ENCODE measurements at places on chromosomes 4 and X. TPM values are rescaled to one million over a fixed set of nuclear protein-coding genes. Genes with fewer than 3 reads are reported as not detected.

- no peaks in the 10 kb centered on the region for H3K36me3 ChIP-seq
- peaks cover 4% of the 10 kb centered on the region for H3K4me1 ChIP-seq
- DNase-seq, result no peak
- H3K27me3 ChIP-seq, result no peaks in the 10 kb centered on the region
- H3K4me3 ChIP-seq, result no peak overlapping the region
- no peak overlapping the region for H3K27ac ChIP-seq
Measured at GRCh38 chrX:150766351-150767044, 73.3 kb downstream of the MTMR1 start.

The FGFBP2 gene
- total RNA-seq, result 2.9 TPM

The GLRA3 gene
- not detected for total RNA-seq

The NAA11 gene
- not detected for total RNA-seq

- H3K36me3 ChIP-seq, result no peaks in the 10 kb centered on the region
- H3K4me1 ChIP-seq, result no peaks in the 10 kb centered on the region
- no peaks in the 10 kb centered on the region for H3K27me3 ChIP-seq
Measured at GRCh38 chr4:56082829-56083228, 134.1 kb downstream of the CEP135 start.

The SMIM31 gene
- not detected for total RNA-seq

DNA sequence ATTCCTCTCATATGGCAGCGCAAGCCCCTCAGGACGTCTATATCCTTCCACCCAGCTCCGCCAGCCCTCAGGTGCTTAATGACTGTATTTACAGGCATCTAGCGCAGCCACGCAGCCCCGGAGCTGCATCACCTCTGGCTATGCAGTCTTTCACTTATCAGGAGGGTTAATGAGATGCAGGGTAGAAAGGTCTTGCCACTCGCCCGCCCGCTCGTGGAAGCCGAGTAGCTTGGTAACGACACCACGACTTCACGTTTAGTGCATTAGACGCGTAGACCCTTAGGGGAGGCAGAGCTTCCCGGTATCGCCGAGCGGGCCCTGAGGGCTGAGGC is 1.5 kb upstream of the SLC16A2 start:
- DNase-seq, result no peak
- no peaks in the 10 kb centered on the region for H3K36me3 ChIP-seq
- peak overlapping the region; percentile 92 for H3K27ac ChIP-seq
- peaks cover 10% of the 10 kb centered on the region for H3K4me1 ChIP-seq
- no peaks in the 10 kb centered on the region for H3K27me3 ChIP-seq
- peak overlapping the region; percentile 44 for H3K4me3 ChIP-seq

DNA sequence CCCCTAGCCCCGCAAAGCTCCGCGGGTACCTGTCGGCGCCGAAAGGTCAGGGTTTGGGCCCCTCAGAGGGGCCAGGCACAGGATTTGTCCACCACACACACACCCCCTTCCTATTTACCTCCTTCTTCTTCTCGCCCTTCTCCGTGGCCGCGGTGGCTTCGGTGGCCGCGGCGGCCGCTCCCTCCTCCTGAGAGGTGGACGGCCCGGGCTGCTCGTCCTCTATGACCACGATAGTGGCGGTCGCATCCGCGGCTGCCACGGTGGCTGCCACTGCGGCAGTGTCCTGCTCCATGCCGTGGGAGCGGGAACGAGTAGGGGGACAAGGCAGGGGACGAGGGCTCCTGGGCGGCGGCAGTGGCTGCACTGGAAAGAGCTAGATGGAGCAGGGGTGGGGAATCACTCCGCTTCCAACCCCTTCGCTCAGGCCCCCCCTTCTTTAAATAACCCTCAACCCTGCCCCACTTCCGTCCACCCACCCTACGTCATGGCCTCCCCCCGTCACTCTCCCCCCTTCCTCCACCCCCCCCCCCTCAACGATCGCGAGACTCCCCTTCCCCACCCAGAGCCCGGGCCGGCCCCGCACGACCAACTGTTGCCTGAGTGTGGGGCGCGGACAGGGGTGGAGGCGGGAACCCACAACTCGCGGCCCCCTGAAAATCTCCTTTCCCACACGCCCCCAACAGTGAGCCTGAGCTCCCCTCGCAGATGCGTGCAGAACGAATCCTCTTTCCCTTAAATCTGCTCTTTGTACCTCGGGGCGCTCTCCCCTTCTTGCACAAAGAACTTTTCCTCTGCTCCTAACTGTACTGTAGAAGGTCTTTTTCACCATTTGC is at the start of gene SMARCA1:
Gene SMARCA1, minus strand, starts transcription at position 412 of the 833 bp plus-strand sequence. Its CDS starts 120 bp downstream, at position 292.
- no peaks in the 10 kb centered on the region for H3K27me3 ChIP-seq
- H3K4me3 ChIP-seq, result peak within 1 kb of the TSS; percentile 66
- no peak for DNase-seq
- peak within 1 kb of the TSS; percentile 79 for H3K27ac ChIP-seq
- H3K4me1 ChIP-seq, result no peaks in the 10 kb centered on the region
- H3K36me3 ChIP-seq, result no peaks in the 10 kb centered on the region

The ZMAT1 gene
- total RNA-seq, result 8.3 TPM

- H3K27ac ChIP-seq, result no peak overlapping the region
- H3K4me3 ChIP-seq, result no peak overlapping the region
Measured at GRCh38 chr4:139188648-139189416, 11.8 kb upstream of the ELF2 start.

The MAGEB17 gene
- total RNA-seq, result not detected

The TLR1 gene
- 10.3 TPM for total RNA-seq

The SPANXB1 gene
- total RNA-seq, result not detected

The DNAAF6 gene
- total RNA-seq, result not detected

The RNF175 gene
- total RNA-seq, result 2.2 TPM

- peaks cover 3% of the 10 kb centered on the region for H3K36me3 ChIP-seq
- peaks cover 17% of the 10 kb centered on the region for H3K4me1 ChIP-seq
- H3K27ac ChIP-seq, result no peak overlapping the region
- no peak overlapping the region for H3K4me3 ChIP-seq
Measured at GRCh38 chr4:13478707-13479106, 5.4 kb downstream of the RAB28 start.

The ZRSR2 gene
- total RNA-seq, result 12.5 TPM

- DNase-seq, result no peak
- no peaks in the 10 kb centered on the region for H3K4me1 ChIP-seq
- H3K36me3 ChIP-seq, result no peaks in the 10 kb centered on the region
- no peak overlapping the region for H3K4me3 ChIP-seq
- no peaks in the 10 kb centered on the region for H3K27me3 ChIP-seq
Measured at GRCh38 chrX:130216320-130216719, 44.6 kb downstream of the RAB33A start.

DNA sequence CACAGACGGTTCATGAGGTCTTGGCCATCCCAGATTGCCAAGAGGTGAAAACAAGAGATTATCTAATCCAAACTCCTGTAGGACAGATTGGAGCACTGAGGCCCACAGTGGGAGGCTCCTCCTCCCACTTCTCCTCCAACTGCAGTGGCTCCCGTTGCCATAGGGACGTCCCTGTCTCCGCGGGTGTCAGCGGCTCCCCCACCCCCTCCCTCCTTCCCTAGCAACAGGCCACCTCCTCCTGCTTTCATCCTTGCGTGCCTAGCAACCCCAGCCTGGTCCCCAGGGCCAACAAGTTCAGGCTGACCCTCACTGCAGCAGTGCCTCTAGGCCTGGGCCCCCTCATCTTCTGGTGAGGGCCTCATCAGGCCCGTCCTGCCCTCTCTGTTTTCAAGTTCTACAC is 6.8 kb upstream of the IQSEC2 start:
- no peaks in the 10 kb centered on the region for H3K27me3 ChIP-seq
- H3K4me1 ChIP-seq, result peaks cover 39% of the 10 kb centered on the region
- no peaks in the 10 kb centered on the region for H3K36me3 ChIP-seq
- peak overlapping the region; percentile 55 for H3K27ac ChIP-seq

GRCh38 chrX:18674788-18675735 is 3.2 kb upstream of the RS1 start:
- no peaks in the 10 kb centered on the region for H3K27me3 ChIP-seq
- no peaks in the 10 kb centered on the region for H3K4me1 ChIP-seq
- H3K4me3 ChIP-seq, result peak overlapping the region; percentile 51
- H3K27ac ChIP-seq, result peak overlapping the region; percentile 71
- DNase-seq, result no peak
- H3K36me3 ChIP-seq, result no peaks in the 10 kb centered on the region

DNA sequence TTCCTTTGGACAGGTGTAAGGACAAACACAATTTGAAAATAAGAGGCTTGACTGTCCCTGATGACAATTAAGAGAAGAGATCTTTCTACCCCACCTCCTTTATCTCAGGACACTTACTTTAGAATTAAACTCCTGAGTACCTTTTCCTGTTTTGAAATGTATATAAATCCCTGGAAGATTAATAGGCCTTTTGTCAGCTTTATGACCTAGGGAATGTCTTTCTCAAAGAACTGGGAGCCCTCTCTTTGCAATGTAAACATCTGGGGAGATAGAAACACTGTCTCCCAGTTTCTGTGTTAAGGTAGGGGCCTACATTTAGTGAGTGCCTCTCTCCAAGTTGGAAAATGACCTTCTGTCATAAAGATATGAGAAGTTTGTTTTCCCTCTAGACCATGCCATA is 31.7 kb downstream of the AGA start:
- no peaks in the 10 kb centered on the region for H3K36me3 ChIP-seq
- no peak overlapping the region for H3K27ac ChIP-seq
- no peaks in the 10 kb centered on the region for H3K4me1 ChIP-seq
- H3K27me3 ChIP-seq, result no peaks in the 10 kb centered on the region
- DNase-seq, result no peak
- no peak overlapping the region for H3K4me3 ChIP-seq

- H3K36me3 ChIP-seq, result no peaks in the 10 kb centered on the region
- H3K4me3 ChIP-seq, result no peak overlapping the region
Measured at GRCh38 chrX:37958525-37959211, 47.7 kb upstream of the SYTL5 start.

DNA sequence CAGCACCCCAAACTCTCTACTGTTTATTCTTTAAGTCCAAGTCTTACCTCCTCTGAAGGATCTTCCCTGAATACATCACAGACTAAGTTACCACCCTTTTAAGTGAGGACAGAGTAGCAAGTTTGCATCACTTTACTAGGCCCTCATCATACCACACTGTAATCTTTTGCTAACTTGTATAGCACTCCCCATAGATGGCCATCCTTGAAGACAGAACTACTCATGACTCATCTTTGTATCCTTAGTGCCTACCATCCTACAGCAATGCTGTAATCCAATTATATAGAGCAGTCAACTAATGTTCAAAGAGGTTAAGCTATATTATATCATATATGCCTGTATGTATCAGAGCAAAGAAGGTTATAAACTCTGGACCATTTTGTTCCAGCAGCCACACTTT is 101.4 kb downstream of the ADAMTS3 start:
- no peak overlapping the region for H3K27ac ChIP-seq
- no peak for DNase-seq
- no peaks in the 10 kb centered on the region for H3K4me1 ChIP-seq
- H3K4me3 ChIP-seq, result no peak overlapping the region
- H3K27me3 ChIP-seq, result no peaks in the 10 kb centered on the region
- H3K36me3 ChIP-seq, result no peaks in the 10 kb centered on the region

DNA sequence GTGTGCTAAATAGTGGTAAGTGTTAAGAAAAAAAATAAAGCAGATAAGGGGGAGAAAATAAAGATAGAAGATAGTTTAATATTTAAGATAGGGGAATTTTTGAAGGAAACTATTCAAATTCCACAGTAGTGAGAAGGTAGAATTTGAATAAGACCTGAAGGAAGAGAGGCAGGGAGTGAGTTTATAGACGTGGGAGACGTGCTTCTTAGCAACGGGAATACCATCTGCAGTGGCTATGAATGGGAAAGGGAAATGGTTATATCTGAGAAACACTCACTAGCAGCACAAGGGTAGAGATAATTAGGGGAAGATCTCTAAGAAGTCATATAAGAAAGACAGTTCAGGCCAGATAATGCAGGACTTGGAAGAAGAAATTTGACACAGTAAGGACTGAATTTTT is 854.5 kb upstream of the EPHA5 start:
- H3K27ac ChIP-seq, result no peak overlapping the region
- H3K4me3 ChIP-seq, result no peak overlapping the region
- H3K27me3 ChIP-seq, result no peaks in the 10 kb centered on the region
- H3K36me3 ChIP-seq, result no peaks in the 10 kb centered on the region
- H3K4me1 ChIP-seq, result no peaks in the 10 kb centered on the region
- no peak for DNase-seq

The SUPT20HL2 gene
- total RNA-seq, result not detected

The SSX4 gene
- total RNA-seq, result not detected

- H3K36me3 ChIP-seq, result no peaks in the 10 kb centered on the region
- H3K27me3 ChIP-seq, result peaks cover 1% of the 10 kb centered on the region
- H3K4me3 ChIP-seq, result no peak overlapping the region
- no peak overlapping the region for H3K27ac ChIP-seq
- no peak for DNase-seq
Measured at GRCh38 chrX:43562372-43562771, 93.7 kb upstream of the MAOA start.

The PSAPL1 gene
- not detected for total RNA-seq

The IGBP1 gene
- total RNA-seq, result 43.2 TPM

DNA sequence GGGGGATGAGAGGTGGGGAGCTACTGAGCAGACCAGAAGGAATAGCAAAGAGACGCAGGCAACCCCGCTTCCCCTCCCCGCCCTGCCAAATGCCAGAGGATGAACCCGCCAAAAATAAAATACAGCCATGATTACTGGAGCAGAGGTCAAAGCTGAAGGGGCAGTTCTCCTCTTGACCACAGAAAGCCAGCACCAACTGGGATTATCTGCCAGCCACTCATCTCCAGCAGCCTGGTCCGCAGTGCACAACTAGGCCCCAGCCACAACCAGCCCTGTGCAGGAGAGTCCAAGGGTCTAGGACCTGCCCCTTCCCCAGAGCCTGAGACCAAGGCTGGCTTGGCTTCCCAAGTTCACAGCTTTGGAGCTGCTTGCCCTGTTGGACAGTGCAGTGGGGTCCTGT is 67.4 kb upstream of the BCOR start:
- no peaks in the 10 kb centered on the region for H3K27me3 ChIP-seq
- H3K4me1 ChIP-seq, result peaks cover 36% of the 10 kb centered on the region
- H3K36me3 ChIP-seq, result no peaks in the 10 kb centered on the region
- DNase-seq, result no peak
- H3K4me3 ChIP-seq, result no peak overlapping the region

DNA sequence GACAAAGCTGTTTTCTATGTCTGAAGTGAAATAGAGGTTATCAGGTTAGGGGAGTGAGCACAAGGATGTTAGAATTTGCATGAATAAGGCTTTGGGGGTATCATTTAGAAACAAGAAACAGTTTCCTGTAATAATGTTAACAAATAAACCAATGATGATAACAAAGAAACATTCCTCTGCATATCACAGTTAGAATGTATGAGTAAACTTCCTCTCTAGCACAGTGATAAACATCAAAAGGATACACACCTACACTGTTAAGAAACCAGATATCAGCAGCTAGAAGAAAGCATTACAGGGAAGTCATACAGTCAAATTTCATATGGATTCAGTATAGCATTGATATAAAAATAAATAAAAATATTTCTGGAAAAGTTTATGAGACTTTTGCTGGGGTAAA is 340.0 kb upstream of the MAGEB16 start:
- no peak for DNase-seq
- no peaks in the 10 kb centered on the region for H3K27me3 ChIP-seq

All from vagina (tissue), 2 donors.